Activated naive CD4-positive, alpha-beta T cell treated with anti-CD3 and anti-CD28 coated beads, Interleukin-2, amount 50 U/mL, for 16 hours (primary cell): ENCODE measurements at places on chromosomes 1 and 21.

DNA sequence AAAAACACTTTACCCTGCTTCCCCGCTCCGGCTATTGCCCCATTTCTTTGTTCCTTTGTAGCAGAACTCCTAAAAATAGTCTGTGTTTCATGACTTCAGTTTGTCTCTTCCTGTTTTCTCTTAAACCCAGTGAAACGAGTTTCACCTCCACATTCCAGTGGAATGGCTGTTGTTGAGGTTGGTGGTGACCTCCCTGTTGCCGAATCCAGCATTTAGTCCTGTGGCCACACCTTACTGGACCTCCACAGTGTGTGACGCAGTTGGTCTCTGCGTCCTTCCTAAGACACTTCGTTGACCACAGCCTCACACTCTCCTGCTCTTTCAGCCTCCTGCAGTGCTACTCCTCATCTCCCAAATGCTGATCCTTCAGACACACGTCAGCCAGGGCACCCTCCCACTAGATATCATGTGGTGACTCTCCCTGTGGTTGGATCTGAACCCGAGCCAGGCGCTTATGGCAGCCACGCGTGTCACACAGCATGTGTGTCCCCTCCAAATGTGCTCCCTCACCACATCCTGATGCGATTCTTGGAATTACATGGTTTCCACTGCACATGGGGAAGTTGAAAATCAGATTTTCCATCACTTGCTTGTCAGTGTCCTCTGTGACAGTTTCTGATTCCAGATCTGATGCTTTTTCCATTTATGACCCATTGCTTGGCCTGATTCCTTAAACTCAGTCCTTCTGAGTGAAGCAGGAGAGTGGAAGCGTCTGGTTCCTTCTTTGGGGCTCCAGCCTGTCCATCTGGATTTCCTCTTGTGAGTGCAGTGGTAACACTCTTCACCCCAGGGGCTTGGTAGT, 99.1 kb upstream of the ARTN start:
- no peak for DNase-seq

DNA sequence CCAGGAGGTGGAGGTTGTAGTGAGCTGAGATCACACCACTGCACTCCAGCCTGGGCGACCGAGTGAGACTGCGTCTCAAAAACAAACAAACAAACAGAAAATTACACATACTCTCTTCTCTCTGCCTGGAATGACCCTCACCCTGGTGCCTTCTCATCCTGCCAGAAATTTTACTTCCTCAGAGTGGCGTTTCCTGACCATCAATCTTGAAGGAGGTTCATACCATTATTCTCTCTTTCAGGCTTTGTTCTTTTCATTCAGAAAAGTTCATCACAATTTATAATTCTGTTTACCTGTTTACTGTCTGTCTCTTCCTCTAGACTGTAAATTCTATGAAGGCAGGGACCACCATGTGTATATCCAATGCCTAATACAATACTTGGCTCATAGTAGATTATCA, 79.3 kb downstream of the RPS6KA1 start:
- DNase-seq: no peak

GRCh38 chr1:18384471-18384870, 96.3 kb upstream of the KLHDC7A start:
- no peak for DNase-seq

DNA sequence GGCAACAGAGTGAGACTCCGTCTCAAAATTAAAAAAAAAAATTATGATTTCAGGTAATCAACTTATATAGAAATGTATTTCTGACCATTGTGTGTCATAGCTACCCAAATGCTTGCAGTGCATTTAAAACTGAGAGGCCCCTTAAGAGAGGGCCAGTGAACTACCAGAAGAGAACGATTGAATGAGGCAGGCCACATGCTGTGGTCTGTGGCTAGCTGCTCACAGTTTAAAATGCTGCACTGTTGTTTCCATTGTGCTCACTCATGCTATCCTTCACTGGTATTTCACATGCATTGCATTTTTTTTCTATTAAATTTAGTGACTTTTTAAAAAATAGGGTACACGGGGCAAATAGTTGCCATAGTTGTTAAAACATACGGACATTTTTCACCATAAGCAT, 26.0 kb downstream of the CHML start:
- DNase-seq: no peak

GRCh38 chr1:101683136-101683535, 313.6 kb downstream of the OLFM3 start:
- no peak for DNase-seq

- DNase-seq: no peak
Measured at GRCh38 chr1:93443454-93443853, 4.5 kb upstream of the FNBP1L start.

DNA sequence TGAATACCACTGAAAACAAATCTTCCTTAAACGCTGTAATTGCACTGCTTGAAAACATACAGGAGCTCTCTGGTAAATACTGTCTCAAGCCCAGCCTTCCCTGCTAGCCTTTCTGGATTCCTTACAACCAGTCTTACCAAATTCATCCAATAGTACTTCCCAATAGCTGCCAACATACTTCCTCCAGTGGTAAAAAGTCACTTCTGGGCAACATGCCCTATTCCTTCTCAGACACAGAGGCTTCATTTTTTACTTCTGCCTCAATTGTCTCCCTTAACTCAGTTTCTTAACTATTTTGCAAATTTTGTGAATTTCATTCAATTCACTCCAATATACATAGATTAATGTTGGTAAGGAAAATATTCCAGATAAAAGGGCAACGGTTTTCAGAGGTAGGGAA, 166.3 kb downstream of the TBX15 start:
- DNase-seq: no peak

DNA sequence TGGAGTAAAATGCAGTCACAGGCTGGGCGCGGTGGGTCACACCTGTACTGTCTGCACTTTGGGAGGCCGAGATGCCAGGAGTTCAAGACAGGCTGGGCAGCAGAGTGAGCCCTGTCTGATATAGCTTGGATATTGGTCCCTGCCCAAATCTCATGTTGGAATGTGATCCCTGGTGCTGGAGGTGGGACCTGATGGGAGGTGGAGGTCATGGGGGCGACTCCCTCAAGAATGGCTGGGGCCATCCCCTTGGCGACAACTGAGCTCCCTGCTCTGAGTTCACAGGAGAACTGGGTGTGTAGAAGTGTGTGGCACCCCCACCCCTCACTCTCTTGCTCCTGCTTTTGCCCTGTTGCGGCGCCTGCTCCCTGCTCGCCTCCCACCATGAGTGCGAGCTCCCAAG, 11.5 kb upstream of the PDXK start:
- DNase-seq: no peak

GRCh38 chr1:150577557-150578271, 1.7 kb downstream of the MCL1 start:
- no peak for DNase-seq

DNA sequence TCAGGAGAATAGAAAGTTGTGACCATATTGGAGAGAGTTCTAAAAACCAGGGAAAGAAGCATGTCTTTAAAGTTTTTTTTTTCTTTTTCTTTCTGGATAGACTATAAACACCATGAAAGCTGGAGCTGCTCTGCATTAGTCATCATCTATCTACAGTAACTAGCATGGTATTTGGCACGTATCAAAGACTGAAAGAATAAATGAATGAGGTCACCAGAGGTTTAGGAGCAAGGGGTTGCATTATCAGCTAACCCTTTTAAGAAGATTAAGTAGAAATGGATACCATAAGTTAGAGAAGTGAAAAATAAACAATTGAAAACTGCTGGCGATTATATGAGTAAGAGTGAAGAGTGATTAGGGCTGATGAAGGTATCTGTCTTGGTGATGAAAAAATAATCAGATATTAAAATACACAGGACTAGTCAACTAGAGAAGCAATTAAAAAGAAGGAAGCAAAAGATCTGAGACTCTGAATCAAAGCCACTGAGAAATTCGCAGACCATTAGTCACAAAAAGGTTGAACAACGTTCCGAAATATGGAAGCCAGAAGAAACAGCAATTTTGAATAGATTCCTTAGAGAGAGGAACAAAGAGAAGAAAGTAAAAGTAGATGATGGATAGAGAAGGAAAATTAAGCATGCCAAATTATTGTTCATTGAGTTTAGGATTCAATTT, 536.4 kb downstream of the DPYD start:
- DNase-seq: no peak

GRCh38 chr1:149967646-149968045, 31.0 kb upstream of the MTMR11 start:
- DNase-seq: no peak

GRCh38 chr21:39029086-39029755, 154.0 kb downstream of the PSMG1 start:
- no peak for DNase-seq

DNA sequence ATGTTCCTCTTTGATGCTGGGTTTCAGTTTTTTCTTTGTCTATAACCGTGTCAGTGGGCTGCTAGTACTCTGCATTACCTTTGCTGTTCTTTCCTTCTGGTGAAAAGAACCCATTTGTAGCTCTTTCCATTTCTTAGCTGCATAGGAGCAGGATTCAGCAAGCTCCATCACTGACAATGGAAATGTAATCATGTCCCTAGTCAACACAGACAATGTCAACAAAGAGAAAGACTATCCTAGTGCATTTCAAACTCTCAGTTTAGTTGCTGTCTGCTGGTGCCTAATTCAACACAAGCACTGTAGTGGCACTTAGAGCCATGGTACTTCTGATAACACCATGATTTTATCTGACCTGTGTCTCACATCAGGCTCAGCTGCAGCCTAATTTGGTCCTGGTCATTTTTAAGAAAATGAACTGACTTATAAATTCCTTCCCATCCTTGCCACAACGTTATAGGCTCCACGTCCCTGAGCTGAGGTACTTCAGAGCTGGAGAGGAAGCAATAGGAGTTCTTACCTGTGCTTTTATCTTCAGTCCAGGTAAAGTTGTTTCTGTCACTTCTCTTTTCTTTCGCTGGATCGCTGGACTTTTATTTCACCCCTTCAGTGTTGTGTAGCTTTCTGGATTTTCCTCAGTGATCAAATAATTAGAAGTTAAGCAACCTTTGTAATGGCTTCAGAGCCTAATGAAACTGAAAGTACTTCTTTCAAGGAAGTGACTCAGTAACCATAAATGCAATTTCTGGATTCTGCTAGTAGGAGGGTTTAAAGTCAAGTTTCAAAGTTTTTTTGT, at the start of gene GBP3:
Gene GBP3 (minus strand): TSS at position 700 of the 793 bp plus-strand sequence. CDS start 2,145 bp downstream, outside the sequence.
- no peak for DNase-seq

- no peak for DNase-seq
Measured at GRCh38 chr1:60863131-60863530, 219.2 kb upstream of the NFIA start.

DNA sequence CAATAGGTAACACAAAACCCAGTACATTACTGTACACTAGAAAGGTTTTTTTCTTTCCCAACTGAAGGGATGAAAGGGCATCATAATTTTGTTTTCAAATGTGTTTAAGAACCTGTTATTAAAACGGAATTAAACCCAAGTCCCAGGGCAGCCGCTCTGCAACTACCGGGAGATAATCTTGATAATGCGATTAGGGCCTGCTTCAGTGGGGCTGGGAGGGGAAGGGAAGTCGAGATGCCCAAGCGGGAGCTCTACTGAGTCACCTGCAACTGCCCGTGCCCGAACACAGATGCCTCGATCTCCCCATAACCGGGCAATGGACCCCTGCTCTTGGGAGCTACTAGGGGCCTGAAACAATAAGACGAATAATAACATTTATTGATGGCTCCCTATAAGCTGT, 61.4 kb downstream of the KAZN start:
- no peak for DNase-seq

GRCh38 chr1:186289943-186290545, 85.0 kb downstream of the TPR start:
- no peak for DNase-seq

DNA sequence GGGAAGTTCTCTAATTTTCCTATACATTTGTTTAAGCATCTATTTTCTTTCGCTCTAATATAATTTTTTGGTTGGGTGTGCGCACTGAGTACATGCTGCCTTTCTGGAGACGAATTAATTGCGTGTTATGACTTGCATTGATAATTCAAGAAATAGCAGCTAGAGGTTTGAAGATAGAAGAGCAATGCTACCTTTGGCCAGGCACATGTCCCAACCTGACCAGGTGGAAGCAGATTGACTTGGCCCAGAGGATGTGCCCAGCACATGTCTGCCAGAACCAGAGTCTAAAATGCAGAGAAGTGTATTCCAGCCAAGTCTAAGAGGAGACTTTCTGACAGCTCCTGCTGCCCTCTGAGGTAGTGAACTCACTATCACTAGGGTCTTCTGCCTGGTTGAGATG, 114.3 kb downstream of the SLC35F3 start:
- no peak for DNase-seq

GRCh38 chr1:116380499-116381242, 7.6 kb downstream of the ATP1A1 start:
- DNase-seq: no peak

GRCh38 chr1:61259379-61260148, 177.2 kb downstream of the NFIA start:
- no peak for DNase-seq

DNA sequence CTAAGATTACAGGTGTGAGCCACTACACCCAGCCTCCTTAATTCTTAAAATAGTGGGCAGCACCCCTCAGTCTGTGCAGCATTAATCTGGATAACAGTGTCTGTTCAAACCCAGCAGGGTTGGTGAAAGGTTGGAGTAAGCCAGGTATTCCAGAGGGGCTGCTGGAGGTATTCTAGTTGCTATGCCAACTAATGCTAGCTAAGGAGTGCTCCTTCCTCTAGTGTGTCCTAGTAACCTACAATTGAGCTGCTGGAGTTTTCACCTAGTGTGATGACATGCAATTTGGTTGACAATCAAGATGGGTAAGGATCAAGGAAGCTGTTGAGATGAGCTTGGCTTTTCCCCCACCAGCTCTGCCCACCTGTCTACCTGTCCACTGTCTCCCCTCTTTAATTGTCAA, 100.2 kb upstream of the IPO9 start:
- no peak for DNase-seq

GRCh38 chr21:31629972-31630711, 29.4 kb upstream of the SOD1 start:
- no peak for DNase-seq

DNA sequence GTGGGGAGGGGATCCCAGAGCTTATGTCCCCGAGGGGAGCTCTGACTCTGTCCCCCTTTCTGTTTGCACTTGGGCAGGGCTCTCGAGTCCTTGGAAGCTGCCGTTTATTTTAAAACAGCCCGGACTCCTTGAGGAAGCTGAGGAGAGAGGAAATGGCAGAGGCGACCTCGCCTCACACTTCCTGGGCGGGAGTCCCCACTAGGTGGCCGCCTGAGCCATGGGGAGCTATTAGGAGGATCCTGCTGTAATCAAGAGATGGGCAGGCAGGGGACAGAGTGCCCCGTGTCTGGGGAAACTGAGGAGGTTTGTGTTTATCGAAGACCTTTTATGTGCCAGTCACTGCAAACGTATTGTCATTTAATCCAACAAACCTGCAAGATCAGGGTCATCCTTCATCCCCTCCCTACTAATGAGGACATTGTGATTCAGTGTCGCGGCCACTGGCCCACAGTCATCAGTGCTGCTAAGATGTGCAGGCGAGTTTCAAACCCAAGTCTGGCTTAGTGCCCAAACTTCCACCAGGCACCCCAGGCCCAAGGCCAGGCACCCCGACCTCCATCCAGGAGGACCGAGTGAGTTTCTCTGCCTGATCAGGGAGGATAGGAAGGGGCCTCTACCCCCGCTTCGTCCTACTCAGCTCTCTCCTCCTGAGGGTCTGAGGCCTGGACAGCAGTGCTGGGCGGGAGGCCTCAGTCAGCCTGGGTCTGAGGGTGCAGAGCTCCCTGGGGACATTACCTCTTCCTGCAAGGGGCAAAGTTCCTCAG, 316.9 kb upstream of the VAMP3 start:
- no peak for DNase-seq

- DNase-seq: no peak
Measured at GRCh38 chr21:45748593-45748992, 105.1 kb downstream of the PCBP3 start.
